ENCODE measurements at places on chromosomes 6 and 20.

DNA sequence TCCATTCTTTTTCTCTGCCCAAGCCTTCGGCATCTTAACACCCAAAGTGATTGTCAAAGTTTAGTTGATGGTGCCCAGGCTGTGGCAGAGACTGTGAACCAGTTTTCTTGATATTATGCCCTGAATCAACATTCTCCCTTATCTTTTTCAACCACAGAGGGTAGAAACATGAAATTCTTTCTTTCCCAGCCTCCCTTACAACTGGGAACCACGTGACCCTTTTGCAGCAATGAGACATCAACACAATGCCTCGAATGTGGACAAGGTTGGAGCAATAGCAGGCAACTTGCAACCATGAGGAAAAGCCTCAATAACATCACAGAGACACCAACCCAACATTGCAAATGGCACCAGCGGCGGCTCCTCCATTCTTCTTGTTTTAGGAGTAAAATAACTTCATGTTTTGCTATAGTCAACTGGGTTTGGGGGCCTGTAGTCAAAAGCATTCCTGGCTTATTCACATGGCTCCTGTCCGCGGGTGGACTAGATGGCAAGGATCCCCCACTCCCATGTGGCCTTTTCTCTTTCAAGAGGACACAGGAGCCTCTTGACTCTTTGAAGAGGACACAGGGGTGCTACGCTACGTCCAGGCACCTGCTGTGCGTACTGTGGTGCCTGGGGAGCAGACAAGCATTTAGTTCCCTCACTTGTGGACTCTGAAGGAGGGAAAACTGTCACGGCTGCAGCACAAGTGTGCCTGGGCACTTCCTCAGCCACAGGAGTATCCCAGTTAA, 90.5 kb downstream of the NOL4L start:
- DNase-seq = no peak

DNA sequence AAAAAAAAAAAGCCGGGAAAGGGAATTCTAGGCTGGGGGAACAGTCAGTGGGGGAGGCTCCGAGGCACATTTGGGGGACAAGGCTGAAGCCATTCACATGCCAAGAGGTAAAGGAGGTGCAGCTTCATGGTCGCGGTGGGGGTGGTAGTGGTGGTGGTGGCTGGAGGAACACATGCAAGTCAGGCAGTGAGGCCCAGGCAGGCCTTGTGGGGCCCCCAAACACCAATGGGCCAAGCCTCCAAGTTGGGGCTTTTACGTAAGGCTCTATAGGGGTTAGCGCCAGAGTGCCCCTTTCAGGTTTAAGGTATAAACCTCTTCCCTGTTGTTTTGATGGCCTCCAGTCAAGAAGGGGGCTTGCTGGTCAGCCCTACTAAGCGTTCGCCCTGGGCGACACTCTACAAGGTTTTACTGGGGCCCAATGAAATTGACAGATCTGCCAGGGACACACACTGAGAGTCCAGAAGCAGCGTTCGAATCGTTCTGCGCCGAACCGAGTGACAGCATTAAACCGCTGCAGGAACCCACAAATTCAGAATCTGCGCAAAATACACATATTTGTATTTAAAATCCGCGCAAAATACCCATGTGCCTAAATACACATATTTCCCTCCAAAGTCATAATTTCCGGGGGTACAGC, 818 bp upstream of the AP5S1 start:
- DNase-seq = no peak

DNA sequence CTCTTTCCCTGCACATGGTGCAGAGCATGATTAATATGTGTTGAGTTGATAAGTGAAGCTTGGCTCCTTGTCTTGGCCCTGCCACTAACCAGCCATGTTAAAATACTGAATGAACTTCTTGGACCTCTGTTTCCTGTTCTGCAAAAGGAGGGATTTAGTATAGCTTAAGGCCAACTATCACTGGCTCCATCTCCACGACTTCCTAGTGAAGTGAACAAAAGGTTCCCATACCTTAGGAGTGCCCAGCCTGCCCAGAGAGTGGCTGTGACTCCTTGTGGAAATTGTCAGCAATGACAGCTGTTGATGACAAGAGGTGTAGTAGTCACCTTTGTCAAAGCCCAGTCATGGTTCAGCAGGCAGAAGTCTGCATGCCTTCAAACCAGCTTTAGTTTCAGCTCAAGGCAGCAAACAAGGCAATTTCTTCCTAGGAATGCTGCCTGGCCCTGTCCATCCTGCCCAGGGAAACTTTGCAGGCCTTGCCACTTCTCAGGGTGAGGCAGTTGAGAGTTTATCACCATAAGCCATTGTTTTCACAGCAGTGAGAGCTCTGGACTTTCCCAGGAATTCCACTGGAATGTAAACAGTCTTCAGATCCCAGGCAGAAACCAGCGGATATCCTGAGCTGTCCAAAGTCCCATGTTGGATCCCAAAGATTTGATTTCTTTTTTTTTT, 169.7 kb upstream of the TNFAIP3 start:
- DNase-seq = no peak

GRCh38 chr20:15075586-15075985, 738.2 kb upstream of the FLRT3 start:
- DNase-seq = no peak

DNA sequence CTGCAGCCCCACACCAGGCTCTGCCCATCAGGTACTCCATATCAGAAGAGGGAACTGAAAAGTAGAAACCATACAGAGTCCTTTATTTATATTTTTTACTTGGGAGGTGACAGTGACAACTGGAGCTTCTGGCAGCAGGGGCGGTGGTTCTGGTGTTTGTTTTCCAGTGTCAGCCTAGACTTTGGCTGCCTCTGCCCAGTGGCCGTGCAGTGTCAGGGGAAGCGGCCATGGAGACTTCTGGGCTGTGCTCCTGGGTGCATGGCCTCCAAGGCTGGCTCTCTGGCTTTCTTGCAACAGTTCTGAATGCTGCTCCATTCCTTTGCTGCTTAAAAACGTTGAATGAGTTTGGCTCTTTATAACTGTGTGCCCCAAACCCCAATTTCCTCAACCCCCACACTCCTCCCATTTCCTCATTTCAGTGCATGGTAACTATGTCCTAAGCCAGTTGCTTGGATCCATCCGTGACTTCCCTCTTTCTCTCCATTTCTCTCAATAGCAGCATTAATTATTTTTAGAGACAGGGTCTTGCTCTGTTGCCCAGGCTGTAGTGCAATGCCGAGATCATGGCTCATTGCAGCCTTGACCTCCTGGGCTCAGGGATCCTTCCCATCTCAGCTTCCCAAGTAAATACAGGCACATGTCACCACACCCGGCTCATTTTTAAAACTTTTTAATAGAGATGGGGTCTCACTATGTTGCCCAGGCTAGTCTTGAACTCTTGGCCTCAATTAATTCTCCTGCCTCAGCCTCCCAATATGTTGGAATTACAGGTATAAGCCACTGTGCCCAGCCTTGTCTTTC, 141.1 kb upstream of the SGK1 start:
- no peak for DNase-seq

GRCh38 chr6:138162955-138163575, 1.3 kb downstream of the ARFGEF3 start:
- no peak for DNase-seq

- no peak for DNase-seq
Measured at GRCh38 chr20:44704551-44704971, 10.6 kb upstream of the CCN5 start.

DNA sequence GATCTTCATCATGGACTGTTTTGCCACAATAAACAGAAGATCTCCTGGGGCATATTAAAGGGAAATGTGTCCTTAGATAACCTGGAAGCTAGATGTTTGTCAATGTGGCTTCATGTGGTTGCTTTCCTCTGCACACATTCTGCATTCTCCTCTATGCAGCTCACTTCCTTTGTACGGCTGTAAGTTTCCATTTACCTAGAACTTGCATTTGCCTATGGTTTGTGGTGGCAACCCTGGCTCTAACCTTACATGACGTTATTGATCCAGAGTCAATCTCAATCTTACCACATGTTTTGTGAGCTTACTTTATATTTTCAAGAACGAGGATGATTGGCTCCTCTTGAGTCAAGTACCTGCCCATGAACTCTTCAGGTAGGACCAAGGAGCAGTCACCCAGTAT, 863.1 kb downstream of the MAFB start:
- DNase-seq = no peak

DNA sequence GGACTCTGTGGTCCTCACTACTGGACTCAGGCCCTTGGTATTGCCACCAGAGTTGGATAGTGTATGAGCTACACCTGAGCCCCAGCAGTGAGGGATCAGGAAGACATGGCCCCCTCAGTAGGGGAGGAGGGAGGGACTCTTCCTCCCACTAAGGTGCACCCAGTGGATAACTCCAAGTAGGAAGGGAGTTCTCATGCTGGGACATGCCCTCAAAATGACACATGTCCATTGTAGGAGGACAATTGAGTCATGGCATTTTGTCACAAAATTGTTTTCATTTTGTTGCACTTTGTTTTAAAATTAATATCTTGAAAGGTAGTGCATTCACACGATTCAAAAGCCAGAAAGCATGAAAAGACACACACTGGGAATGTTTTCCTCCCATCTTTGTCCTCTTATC, 127.2 kb downstream of the FOXO3 start:
- DNase-seq = no peak
